ENCODE measurements at places on chromosomes 4 and X. TPM values are rescaled to one million over a fixed set of nuclear protein-coding genes. Genes with fewer than 3 reads are reported as not detected.

DNA sequence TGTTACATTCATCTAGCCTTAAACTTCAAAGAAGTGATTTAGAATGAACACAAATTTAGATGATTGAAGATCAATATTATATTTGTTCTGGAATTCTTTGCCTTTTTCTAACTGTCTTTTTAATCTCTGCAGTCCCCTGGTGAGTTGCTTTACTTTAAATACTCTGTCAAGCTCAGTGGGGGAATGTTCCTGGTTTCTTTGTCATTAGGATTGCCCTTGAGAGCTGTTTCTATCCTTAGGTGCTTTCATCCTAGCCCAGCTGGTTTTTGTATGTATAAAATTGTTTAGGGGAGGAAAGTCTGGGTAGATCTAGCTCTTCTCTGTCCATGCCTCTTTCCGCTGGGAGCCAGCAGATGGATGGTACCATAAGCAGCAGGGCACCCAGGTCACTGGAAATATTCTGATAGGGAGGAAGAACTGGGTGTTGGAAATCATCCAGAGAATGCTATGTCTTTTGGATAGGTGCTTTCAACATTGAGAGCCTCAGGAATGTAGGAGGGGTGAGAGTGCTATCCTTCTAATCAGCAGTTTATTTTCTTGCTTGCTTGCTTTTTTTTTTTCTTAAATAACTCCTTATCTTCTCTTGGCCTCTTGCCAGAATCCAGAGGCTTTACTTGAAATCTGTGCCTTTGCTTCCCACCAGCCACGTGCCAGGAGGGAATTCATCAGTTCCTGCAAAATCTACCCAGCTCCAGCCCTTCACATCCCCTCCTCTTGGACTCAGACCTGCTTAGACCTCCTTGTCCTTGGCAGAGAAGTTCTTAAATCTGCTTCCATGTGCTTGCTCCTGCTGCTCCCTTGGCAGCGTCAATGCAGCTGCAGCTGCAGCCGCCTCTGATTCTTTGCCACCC lies 215.3 kb upstream of the ANXA3 start:
- DNase-seq = no peak

DNA sequence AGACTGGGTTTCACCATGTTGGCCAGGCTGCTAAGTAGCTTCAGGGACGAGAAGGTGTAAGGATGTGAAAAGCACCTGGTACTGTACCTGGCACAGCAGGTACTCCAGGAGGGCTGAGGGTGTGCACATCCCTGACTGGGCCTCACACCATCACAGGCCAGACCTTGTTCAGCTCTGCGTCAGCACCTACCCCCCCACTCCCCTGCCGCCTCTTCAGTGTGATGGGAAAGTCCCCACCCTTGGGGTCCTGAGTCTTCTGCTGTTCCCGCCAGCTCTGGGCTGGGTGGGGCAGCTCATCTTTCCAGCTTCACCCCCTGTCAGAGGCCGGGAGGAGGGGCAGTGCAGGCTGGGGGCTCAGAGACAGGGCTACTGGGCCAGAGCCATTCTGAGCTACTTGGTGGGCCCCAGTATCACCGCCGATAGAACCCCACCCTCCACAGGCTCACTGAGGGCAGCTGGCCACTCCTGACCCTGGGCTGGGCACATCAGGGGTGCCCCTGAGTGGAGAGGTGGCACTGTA lies 6.7 kb upstream of the SH3BP2 start:
- DNase-seq = no peak

USP53 gene
- total RNA-seq = 30.7 TPM

GRCh38 chr4:144355811-144356757 lies 215.6 kb upstream of the GYPA start:
- peak; percentile 97 for DNase-seq

BTK gene
- total RNA-seq = not detected

DNA sequence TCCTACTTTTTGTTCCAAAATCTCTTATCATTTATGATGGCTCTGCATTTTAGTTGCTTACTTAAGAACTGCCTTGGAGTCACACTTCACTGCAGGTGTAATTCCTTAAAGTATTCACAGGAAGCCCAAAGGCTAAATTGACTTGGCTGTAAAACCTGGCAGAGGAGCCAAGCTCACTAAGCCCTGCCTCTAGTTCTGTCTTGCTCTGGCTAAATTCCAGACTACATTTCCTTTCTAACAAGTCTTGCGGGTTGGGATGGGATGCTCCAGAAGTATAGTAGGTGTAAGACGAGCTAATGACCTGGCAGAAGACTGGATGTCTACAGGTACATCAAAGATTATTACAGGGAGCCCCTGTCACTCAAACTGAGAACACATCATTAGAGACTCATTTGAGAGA lies 924.0 kb upstream of the INTU start:
- no peak for DNase-seq

GRCh38 chr4:175954685-175955084 lies 111.0 kb upstream of the WDR17 start:
- DNase-seq = no peak

TBX22 gene
- total RNA-seq = not detected
